ENCODE measurements at places on chromosomes 7 and 10.

DNA sequence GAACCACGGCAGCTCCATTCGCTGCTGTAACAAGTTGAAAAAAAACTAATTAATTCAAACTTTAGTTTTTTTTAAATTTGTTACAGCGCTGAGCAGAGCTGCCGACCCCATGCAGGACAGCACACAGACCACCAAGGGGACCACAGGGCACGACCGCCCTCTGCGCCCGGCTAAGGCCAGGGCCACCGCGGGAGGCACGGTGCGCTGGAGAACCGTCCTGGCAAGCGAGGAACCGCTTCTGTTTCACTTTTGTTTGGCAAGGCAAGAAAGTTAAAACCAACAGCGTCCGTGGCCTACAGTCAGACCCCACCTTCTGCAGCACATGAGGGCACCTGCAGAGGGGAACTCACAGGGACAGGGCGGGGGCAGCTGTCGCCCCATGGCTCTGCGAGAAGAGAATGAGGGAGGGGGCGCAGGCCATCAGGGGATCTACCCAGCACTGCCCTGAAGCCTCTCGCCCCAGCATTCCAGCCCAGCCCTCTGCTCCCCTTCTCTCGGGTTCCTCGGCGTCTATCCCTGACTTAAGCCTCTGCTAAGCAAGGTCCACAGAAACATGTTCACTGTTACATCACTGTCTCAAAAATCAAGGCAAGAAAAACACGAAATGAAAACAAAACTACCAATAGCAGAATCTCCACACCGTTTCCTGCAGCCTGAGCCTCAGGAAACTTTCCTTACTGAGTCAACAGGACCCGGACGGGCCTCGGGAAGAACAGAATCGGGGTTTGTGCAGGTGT is 204.4 kb downstream of the DIP2C start:
- peak; percentile 12 for DNase-seq

- DNase-seq: no peak
Measured at GRCh38 chr10:51369903-51370302, 295.6 kb downstream of the PRKG1 start.

GRCh38 chr10:132554053-132554990 is 16.7 kb downstream of the INPP5A start:
- no peak for DNase-seq

- no peak for DNase-seq
Measured at GRCh38 chr7:149385195-149385950, 75.5 kb downstream of the ZNF777 start.

GRCh38 chr10:80274396-80275134 is 14.9 kb downstream of the MAT1A start:
- DNase-seq: no peak

DNA sequence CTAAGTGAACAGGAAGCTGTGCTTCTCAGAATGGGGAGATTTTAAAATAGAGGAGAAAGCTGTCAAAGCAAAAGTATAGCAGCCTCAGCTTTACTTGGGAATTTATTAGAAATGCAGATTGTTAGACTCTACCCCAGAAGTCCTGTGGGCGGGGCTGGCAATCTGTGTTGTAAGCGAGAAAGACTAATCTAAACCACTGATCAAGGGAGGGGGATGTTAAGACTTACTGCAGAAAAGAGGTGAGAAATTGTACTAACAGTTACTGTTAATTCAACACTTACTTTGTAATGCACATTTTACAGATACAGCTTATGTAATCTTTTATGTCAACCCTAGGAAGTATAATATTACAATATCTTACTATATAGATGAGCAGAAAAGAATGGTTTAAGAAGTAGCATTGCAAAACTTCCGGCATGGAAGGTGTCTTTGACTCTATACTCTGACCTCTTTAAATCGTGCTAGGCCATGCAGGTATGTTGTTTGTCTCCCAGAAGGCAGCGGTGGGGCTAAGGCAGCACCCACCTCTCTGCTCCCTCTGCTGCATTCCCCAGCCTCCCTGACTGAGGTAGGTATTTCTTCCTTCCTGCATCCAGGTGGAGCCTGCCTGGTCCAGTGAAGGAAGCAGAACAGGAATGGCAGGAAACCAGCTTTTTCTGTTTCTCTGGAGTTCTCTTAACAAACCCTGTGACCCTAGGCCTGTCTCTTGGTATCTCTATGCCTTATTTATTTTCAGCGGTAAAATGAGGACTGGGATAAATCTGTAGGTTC is 462.2 kb downstream of the AUTS2 start:
- DNase-seq: no peak

GRCh38 chr7:45974540-45975360 is 53.7 kb upstream of the IGFBP3 start:
- no peak for DNase-seq

DNA sequence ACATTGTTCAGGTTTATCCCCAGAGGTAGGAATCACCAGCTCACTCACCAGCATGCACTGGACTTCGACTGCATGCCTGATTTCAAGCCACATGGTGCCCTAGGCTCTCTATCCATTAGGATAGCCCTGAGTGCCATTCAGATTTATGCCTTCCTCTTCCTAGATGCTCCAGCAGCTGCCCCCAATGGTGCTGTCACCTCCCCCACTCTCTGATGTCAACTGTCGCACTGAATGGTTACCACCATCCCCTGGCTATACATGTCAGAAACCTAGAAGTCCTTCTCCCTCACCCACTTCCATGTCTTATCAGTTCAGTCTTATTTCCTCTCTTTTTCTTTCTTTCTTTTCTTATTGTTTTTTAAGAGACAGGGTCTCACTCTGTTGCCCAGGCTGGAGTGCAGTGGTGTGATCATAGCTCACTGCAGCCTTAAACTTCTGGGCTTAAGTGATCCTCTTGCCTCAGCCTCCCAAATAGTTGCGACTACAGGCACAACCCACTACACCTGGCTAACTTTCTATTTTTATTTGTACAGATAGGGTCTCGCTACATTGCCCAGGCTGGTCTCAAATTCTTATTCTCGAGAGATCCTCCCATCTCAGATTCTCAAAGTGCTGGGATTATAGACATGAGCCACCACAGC is 2.9 kb downstream of the SFXN4 start:
- DNase-seq: no peak

GRCh38 chr10:72106896-72107295 is 18.5 kb upstream of the SPOCK2 start:
- no peak for DNase-seq

DNA sequence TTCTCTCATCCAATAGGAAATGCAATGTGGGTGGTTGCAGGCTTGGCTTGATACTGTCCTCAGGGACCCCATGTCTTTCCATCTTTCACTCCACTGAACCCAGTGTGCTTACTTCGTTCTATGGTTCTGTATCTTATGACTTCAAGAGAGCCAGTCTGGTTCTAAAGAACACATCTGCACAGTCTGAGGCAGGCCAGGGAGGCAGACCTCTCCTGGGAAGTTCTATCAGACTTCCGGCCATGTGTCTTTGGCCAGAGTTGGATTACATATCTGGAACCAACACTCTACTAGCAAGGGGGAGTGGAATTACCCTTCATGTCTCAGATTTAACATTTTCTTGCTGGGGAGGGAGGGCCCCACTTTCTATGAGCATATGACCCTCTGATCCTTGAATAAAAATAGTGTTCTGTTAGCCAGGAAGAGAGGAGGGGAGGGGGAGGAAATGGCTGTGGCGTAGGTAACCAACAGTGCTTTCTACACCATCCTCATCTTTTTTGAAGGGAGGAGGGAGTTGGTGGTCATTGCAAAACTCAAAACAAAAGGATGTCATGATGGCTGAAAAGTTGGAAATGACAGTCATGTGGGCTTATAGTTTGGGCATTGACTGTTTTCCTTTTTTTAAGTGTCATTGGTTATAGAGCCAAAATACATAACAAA is 370.2 kb downstream of the GATA3 start:
- DNase-seq: no peak

DNA sequence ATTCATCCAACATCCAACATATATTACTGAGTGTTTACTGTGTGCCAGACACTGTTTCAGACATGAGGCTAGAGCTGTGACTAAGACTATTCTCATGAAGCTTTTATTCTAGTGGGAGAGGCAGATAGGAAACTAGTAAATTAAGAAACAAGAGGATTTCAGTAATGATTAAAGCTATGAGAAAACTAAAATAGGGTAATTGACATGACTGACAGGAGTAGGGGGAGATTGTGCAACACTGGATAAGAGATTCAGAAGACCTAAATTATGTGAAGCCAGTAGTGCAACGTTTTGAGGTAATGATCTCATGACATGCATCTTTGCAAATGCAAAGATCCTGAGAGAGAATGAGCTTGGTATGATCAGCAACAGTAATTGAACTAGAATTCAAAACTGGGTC is 48.6 kb upstream of the MKLN1 start:
- no peak for DNase-seq

DNA sequence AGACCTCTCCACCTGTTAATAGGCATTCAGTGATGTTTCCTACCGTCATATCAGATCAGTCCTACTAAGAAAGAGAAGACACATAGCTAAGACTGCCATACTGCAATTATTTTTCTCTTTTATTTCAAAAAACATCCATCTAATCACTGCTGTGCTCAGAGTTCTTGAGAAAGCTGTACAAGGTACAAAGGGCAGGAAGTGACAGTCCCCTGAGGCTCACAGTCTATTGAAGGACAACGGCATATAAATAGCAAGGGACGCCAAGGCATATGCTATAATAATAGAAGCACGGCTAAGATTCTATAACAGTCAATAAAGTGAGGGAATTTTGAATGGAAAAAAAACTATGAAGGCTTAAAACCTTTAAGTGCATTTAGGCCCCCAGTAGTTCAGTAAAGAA is 415.3 kb upstream of the NRP1 start:
- no peak for DNase-seq

- no peak for DNase-seq
Measured at GRCh38 chr10:23585186-23585585, 146.3 kb downstream of the OTUD1 start.

GRCh38 chr10:490891-491571 is 198.4 kb downstream of the DIP2C start:
- no peak for DNase-seq

- no peak for DNase-seq
Measured at GRCh38 chr7:21029006-21029405, 242.3 kb upstream of the SP8 start.

GRCh38 chr7:4791738-4792536 is 16.5 kb downstream of the AP5Z1 start:
- no peak for DNase-seq

DNA sequence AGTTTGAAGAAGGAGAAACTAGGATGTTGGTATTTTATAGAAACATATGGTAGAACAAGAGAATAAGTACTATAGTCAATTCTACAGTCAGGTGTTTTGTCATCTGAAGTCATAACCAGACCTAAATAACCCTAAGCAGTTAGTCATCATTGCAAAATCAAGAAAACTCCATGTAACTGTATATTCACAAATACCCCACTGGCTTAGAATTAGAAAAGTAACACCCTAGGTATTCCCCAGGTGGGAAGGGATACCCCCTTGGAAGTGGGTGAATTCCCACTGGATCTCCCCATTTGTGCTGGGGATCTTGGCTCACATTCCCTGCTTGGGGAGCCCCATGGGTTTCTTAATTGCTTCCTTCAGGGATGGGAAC is 45.9 kb upstream of the ITGB8 start:
- DNase-seq: no peak

- DNase-seq: peak; percentile 15
Measured at GRCh38 chr10:90960355-90960814, 39.5 kb upstream of the ANKRD1 start.

GRCh38 chr7:73769481-73770001 is 529 bp downstream of the CLDN3 start:
- no peak for DNase-seq

- no peak for DNase-seq
Measured at GRCh38 chr10:128468462-128468861, 342.2 kb upstream of the MKI67 start.

GRCh38 chr7:44451123-44451522 is 39.3 kb downstream of the NUDCD3 start:
- no peak for DNase-seq

DNA sequence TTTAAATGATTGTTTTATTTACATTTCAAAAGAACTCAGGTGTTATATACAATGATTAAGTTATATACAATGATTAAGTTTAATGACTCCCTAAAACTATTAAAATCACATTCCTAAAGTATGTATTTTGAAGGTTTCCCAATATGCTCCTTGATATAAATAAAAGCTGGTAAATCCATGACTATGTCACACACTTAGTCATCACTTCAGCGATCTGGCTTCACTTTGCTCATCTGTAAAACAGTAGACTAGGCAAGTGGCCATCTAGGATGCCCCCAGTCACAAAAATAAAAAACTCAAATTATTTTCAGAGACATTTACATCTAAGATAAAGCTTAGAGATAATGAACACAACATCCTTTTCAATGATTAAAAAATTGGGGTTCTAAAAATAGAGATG is 10.8 kb downstream of the ICA1 start:
- DNase-seq: no peak

DNA sequence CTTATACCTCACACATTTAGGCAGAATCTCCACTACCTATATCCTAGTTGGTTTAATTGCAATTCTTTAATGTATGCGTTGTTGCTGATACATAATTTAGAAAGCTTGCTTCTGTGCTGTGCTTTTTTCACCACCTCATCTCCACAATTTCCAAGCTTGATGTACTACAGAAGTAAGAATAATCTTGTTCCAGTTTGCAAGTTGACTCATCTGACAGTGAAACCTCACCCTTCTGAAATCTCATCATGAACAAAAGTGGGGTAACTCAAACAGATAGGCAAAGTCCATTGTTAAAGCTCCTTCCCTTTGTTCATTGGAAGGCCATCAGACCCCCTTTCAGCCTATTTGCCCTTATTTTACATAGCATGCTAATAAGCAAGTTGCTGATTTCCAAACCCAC is 13.6 kb downstream of the EIF4EBP2 start:
- DNase-seq: no peak

GRCh38 chr7:159148430-159149395 is 4.0 kb upstream of the VIPR2 start:
- DNase-seq: no peak

GRCh38 chr7:26950889-26951288 is 86.5 kb upstream of the SKAP2 start:
- no peak for DNase-seq

DNA sequence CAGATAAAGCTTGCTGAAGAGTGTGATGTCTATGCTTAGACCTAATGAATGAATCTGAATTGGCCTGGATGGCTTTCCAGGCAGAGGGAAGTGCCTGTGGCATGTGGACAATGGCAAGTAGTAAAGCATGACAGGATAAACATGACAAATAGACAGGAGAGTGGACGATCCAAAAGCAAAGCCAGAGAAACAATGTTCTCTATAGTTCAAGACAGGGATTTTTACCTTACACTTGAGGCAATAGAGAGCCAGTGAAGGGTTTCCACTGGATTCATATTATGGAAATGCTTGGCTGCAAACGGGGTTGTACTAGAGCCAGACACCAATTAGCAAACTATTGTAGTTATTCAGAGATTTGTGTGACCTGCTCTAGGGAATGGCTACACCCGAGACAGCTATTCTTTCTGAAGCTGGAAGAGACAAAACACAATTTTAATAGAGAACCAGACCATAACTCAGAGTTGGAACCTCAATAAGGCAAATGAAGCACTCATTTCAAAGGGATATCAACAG is 2.3 kb downstream of the AGMO start:
- DNase-seq: no peak
